Keratinocyte (primary cell): ENCODE measurements at places on chromosomes 2 and 18. TPM values are rescaled to one million over a fixed set of nuclear protein-coding genes. Genes with fewer than 3 reads are reported as not detected.

TNFRSF11A gene
- 0.40 to 0.52 TPM (median 0.51 TPM) in 3 replicates for polyA plus RNA-seq

MC5R gene
- polyA plus RNA-seq, result not detected in 3 replicates

CERKL gene
- 0.03 to 0.08 TPM in 2 of 3 replicates, not detected in the other for polyA plus RNA-seq

SLC35F5 gene
- 40.6 to 86.5 TPM (median 72.4 TPM) in 3 replicates for polyA plus RNA-seq

TANC1 gene
- polyA plus RNA-seq, result 30.6 to 33.5 TPM (median 32.1 TPM) in 3 replicates

ITPRIPL1 gene
- 0.28 to 0.66 TPM (median 0.58 TPM) in 3 replicates for polyA plus RNA-seq

IL36G gene
- 8.0 to 62.8 TPM (median 20.2 TPM) in 3 replicates for polyA plus RNA-seq

PLCD4 gene
- polyA plus RNA-seq, result 10.2 to 15.3 TPM (median 13.2 TPM) in 3 replicates

SIX3 gene
- not detected in 3 replicates for polyA plus RNA-seq

OBSL1 gene
- polyA plus RNA-seq, result 9.3 to 14.8 TPM (median 12.7 TPM) in 3 replicates

SLC16A14 gene
- 0.34 to 0.97 TPM (median 0.67 TPM) in 3 replicates for polyA plus RNA-seq

TSGA10 gene
- polyA plus RNA-seq, result 1.7 to 2.4 TPM (median 1.7 TPM) in 3 replicates

DNAJC5G gene
- not detected in 3 replicates for polyA plus RNA-seq

ARPC2 gene
- polyA plus RNA-seq, result 945 to 1,145 TPM (median 1,121 TPM) in 3 replicates

LOXHD1 gene
- not detected in 3 replicates for polyA plus RNA-seq

TTR gene
- not detected in 3 replicates for polyA plus RNA-seq

ALPG gene
- not detected in 3 replicates for polyA plus RNA-seq

G6PC2 gene
- polyA plus RNA-seq, result not detected in 3 replicates

POLR1A gene
- polyA plus RNA-seq, result 10.1 to 22.8 TPM (median 16.1 TPM) in 3 replicates

MAL gene
- polyA plus RNA-seq, result not detected in 3 replicates
